Activated T-cell treated with anti-CD3 and anti-CD28 coated beads, Interleukin-2, amount 50 U/mL, for 4 hours (primary cell): ENCODE measurements at places on chromosomes 16 and 17. TPM values are rescaled to one million over a fixed set of nuclear protein-coding genes. Genes with fewer than 3 reads are reported as not detected.
A peak's percentile ranks its signal among the peaks of the same experiment; 100 is the strongest.

Gene PCGF2
- 0.58 TPM for total RNA-seq

Gene FMNL1
- total RNA-seq = 141 TPM

Gene PERCC1
- not detected for total RNA-seq

- DNase-seq = peak; percentile 87
Measured at GRCh38 chr17:76141212-76142038, at the start of gene FOXJ1. Gene FOXJ1, minus strand, starts transcription at chr17:76141245. Its CDS starts 850 bp downstream, at chr17:76140395.

DNA sequence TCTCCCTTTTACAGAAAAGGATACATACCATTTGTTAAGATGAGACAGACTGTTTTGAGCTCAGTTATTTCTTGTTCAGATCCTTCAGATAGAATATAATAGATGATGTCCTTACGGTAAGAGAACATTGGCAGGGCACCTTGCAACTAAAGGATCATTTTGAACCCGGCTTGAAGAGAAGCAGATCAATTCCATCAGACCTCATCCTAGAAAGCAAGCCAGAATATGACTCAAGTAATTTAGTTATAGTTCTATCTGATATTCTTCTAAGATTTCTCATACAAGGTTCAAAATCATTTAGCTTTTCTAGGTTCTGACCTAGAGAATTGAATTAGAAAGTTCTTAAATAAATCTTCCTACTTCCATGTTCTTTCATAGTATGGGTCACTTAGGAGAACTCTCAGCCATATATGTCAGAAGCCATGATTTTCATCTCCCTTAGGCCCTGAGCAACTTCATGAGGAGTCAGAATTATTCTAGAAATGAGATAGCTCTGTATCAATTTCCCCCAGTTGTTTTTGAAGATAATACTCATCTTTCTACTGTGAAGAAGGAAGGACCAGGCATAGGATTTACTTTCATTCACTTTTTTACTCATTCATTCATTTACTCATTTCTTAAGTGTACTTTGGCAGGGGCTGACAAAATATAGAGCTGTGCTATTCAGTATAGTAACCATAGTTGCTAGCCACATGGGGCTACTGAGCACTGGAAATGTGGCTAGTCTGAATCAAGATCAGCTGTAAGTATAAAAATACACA lies 2.5 kb upstream of the CMTM1 start:
- no peak for DNase-seq

DNA sequence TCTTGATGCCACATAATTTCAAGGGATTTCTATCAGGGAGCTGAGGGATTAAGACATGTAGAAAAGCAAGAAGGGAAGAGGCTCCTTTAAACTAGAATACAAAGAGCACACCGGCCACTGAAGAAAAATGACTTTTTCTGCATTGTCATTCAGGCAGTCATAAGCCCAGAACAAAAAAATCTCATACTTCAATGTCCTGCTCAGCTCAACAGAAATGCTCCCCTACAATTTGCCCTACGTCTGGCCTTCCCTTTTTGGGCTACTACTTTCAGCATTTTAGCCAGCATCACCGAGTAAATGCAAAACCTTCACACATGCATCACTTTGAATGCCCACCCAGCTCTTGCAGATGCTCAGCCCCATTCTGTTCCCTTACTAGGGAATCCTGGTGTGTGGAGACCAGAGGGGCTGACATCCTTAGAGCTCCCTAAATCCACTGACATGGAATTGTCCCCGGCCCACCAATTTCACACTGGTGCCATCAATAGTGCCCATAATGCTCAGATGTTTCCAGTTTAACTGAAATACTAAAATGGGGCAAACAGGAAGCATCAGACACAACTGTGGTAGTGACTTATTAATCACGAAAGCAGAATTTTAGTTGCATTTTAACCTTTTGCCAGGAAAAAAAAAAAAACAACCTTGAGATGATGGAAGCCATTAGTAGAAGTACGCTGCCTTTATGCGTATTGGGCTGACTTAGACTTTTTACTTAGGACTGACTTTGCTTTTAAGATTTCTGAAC lies 2.7 kb downstream of the MAP3K14 start:
- no peak for DNase-seq

DNA sequence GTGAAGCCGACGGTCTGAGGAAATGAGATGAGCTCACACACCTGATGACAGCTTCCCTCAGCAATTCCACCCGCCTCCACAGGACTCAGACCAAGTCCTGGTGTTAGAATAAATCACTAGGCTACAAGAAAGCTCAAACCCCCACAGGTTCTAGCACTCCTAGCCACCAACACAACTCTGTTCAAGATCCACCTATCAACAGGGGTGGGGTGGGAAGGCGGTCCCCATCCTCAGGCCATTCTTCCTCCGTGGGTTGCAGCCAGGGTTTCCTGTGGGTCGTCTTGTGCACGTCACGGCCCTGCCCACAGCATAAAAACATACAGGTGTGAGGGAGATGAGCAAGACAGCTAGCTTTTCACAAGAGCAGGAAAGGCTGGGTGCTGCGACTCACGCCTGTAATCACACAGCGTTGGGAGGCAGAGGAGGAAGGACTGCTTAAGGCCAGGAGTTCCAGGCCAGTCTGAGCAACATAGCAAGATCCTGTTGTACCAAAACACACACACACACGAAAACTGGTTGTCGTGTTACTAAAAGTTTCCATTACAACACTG lies 81.1 kb downstream of the ANKRD11 start:
- peak; percentile 56 for DNase-seq

DNA sequence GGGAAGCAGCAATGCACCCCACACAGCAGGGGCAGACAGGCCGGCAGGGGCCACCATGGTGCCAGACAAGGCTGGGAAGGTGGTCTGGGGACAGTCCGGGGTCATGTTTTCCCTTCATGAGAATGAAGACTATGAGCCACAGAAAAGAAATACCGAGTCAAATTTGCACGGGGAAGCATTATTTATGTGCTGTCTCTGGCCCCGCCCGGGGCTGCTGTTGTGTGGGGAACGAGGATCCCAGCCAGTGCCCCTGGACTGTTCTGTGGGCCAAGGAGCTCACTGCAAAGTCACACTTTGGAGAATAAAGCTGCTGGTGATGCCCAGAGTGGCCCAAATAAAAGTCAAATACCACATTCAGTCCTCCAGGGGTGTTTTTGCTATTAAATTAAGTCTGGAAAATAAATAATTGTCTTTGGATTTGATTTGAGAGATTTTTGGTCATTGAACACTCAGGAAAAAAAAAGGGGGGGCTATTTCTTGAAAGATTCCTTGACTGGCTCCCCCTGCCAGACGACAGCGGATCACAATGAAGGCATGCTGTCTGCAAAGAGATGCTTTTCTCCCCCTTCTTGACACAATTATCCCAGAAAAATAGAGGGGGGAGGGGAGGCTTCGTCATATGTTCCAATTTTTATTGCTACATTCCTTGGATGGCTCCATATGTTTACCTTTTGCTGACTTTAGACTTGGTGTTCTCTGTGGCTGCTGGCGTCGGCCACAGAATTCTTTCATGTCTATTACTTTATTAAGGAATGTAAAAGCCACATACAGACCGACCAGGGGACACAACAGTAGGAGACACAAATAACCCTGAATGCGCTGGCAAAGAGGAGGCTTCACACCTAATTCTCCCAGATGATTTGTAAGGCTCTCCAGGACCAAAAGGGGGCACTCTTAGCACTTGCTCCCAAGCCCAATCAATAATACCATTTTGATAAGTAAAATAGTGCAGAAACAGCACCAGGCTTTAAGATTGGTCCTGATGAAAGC lies 27.1 kb upstream of the ANKFN1 start:
- DNase-seq = no peak

DNA sequence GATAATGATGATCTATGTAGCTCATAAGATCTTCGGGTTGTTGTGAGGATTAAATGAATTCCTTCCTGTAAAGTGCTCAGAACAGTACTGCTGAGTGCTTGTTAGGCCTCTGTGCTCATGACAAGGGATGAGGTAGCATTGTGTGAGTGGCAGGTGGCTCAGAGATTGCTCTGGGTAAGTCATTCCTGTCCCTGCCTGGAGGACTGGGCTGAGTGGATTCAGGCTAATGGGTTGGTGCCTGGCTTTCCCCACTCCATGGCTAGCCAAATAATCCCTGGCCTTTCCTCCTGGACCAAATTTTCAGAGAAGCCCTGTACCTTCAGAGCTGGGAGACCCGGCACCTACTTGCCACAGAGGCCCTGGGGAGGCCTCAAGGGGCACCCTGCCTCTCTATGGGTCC lies 1.3 kb upstream of the CCDC92B start:
- DNase-seq = no peak

- DNase-seq = no peak
Measured at GRCh38 chr17:20993863-20994778, 48.7 kb downstream of the USP22 start.

GRCh38 chr16:22220069-22220440 lies 14.0 kb downstream of the EEF2K start:
- no peak for DNase-seq

GRCh38 chr17:78357177-78357586 lies 2.7 kb downstream of the SOCS3 start:
- DNase-seq = no peak

- no peak for DNase-seq
Measured at GRCh38 chr16:87295259-87295658, 21.9 kb downstream of the C16orf95 start.

- DNase-seq = no peak
Measured at GRCh38 chr17:72063756-72064450, 56.9 kb upstream of the SOX9 start.

- no peak for DNase-seq
Measured at GRCh38 chr16:52773026-52773425, 226.1 kb upstream of the TOX3 start.

DNA sequence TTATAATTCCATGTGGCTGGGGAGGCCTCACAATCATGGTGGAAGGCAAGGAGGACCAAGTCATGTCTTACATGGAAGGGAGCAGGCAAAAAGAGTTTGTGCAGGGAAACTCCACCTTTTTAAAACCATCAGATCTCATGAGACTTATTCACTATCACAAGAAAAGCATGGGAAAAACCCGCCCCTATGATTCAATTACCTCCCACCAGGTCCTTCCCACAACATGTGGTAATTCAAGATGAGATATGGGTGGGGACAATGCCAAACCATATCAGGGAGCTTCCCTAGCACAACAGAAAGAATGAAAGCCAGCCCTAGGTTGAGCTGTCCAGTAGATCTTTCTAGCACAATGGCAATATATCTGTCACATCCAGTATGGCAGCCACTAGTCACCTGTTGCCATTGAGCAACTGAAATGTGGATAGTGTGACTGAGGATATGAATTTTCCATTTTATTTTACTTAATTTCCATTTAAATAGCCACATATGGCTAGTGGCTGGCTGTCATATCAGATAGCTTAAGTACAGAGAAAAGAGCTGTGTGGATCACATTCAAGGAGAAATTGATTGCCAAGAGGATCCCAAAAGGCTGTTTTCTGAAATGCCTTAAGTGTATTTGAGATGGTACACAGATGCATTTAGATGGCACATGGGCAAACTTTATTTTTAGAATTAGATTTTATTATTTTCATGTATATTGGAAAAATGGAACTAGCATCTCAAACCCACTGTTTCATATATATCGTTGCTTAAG lies 273.0 kb downstream of the GRIN2A start:
- no peak for DNase-seq

- no peak for DNase-seq
Measured at GRCh38 chr16:81837312-81837751, 58.2 kb downstream of the PLCG2 start.

DNA sequence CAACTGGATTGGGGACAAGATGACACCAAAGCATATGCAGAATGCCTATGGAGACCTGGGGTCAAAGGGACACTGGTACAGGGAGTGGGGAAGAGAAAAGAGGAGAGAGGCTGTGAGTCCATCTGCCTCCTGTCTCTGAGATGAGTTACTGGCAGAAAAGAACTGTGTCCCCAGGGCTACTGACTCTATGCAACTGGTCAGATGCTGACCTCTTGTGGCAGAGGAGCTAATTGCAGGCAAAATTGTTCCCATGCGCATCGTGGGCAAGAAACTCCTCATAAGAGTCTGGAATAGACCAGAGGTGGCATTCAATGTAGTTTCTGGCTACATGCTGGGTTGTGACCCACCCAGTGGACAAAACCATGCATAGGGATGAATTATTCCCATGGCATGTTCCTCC lies 26.1 kb upstream of the MLKL start:
- no peak for DNase-seq

DNA sequence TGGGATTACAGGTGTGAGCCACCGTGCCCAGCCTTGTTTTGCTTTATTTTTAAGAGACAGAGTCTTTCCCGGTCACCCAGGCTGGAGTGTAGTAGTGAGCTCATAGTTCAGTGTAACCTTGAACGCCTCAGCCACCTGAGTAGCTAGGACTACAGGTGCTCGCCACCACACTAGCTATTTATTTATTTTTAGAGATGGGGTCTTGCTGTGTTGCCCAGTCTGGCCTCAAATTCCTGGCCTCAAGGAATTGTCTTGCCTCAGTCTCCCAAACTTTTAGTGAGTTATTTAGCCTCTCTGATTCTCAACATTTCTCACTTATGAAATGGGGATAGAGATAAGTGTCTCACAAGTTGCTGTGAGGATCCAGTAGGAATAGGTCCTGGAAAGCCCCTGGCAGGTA lies 21.7 kb downstream of the FZD2 start:
- DNase-seq = no peak

- DNase-seq = no peak
Measured at GRCh38 chr17:17713839-17714238, 32.6 kb downstream of the RAI1 start.

DNA sequence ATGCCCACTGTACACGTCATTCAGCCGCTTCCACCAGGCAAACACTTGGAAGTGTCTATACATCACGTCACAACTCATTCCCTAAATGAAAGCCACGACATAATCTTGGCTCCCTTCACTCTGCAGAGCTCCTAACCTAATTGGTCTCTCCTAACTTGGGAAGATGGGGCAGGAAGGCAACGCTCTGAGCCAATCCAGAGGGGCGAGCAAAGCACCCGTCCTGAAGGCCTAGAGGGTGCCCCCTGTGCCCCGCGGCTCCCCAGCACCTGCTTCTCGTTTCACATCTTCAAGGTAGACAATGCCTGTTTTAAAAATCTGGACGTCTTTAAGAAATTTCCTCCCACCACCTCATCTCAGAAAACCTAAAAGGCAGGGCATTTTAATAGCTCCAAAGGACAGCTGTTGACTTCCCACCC lies 1.0 kb downstream of the CSNK2A2 start:
- DNase-seq = no peak
